ENCODE measurements at places on chromosomes 13 and 19. TPM values are rescaled to one million over a fixed set of nuclear protein-coding genes. Genes with fewer than 3 reads are reported as not detected.
A peak's percentile ranks its signal among the peaks of the same experiment; 100 is the strongest.

GRCh38 chr13:22081430-22081829 lies 410.6 kb downstream of the FGF9 start:
- no peak for DNase-seq

GRCh38 chr19:4502282-4503131 lies 15.8 kb downstream of the PLIN4 start:
- DNase-seq: no peak

DNA sequence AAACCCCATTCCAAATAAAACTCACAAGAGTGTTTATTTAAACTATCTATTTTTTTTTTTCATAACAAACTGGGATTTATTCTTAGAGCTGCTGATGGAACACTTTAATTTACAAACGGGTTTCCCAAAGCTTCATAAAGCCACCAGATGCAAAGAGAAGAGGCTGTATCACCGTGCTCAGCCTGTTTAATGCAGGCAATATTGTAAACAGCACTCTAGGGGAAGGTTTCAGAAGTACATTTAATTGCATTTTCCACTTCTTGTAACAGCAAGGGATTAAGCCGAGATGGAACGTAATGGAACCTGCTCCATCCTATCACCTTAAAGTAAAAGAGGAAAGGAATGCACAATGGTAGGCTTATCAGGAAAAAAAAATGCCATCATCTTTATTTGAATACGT lies 550.6 kb upstream of the ARGLU1 start:
- no peak for DNase-seq

- peak; percentile 30 for DNase-seq
Measured at GRCh38 chr13:77599351-77599750, 63.8 kb downstream of the SCEL start.

- DNase-seq: no peak
Measured at GRCh38 chr19:4374498-4375163, 25.7 kb downstream of the SH3GL1 start.

DNA sequence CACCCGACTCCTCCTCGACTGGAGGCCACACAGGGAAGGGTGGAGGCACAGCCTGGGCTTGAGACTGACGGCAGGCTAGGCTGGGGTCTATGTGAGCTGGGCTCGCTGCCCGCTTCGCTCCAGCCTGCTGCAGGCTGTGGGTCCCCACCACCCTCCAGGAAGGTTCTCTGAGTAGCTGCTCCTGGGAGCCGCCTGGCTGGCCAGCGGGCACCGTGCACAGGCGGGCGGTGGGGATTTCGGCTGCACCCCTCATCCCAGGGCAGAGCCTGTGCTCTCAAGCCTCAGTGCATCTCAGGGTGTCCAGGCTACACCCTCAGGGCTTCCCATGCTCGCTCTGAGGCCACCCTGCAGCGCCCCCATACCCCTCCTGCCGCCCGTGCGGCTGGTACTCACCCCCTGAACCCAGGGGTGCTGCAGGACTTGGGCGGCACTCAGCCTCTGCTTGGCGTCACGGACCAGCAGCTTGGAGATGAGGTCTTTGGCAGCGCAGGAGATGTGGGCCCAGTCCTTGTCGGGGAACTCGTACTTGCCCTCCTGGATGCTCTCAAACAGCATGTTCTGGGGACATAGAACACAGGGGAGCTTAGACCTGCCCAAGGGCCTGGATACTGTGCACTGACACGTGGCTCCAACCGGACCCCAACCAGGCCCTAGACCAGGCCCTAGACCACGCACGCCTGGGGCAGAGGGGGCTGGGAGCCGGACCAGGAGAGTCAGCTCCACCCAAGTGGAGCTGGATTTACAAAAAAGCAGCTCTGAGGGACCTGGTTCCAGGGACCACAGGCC lies 10.2 kb downstream of the MKNK2 start:
- DNase-seq: no peak

- DNase-seq: no peak
Measured at GRCh38 chr19:32460476-32460875, 54.9 kb downstream of the DPY19L3 start.

DNA sequence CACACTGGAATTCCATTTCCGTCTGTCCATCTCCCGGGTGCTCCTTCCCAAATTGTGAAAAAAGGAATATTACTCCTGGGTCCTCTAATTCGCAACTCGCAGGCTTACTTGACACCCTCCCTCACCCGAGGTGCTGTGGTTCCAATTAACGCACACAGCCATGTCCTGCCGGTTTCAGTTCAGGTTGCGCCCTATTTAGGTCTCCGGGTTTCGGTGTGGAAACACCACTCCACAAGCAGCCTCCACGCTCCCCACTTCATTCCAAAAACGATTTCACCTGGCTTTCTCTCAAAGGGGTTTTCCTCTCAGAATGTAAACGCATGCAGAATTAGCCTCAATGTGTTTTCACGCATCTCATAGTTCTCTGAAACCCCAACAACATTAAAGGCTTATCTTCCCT lies 37.9 kb downstream of the NAXD start:
- DNase-seq: no peak

DNA sequence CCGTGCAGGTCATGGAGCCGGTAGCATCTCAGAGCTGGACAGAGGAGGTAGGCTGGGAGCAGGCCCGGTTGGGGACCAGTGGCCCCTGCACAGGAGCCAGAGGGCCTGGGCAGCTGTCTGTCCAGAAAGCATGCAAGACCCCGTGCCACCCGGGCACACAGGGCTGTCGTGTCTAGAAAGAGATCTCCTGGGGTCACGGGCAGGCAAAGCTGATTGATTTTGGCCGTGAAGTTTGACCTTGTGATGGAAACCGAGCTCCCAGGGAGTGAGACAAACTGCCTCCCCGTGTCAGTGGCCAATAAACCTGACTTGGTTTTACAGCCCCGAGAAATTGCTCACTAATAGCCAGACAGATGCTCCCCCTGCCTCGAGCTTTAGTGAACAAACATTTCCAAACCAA lies 98.8 kb downstream of the KDM4B start:
- DNase-seq: no peak

- DNase-seq: peak; percentile 48
Measured at GRCh38 chr13:109869312-109870237, 83.2 kb upstream of the IRS2 start.

DNA sequence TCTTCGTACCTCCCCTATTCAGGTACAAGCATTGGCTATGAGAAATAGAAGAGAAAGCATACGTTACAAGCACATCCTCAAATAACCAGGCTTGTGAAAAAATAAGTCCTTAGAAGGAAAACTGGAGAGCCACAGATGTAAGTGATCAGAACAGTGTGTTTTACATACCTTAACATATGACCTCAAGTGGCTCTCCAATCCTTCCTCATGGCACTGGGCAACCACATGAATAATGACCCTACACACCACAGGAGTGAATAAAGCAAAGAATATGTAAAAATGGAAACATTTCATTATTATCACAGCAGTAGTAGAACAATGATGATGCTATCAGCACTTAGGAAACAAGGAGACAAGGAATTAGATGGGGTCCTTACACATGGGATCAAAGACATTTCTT lies 96.5 kb downstream of the DOCK9 start:
- DNase-seq: no peak

DNA sequence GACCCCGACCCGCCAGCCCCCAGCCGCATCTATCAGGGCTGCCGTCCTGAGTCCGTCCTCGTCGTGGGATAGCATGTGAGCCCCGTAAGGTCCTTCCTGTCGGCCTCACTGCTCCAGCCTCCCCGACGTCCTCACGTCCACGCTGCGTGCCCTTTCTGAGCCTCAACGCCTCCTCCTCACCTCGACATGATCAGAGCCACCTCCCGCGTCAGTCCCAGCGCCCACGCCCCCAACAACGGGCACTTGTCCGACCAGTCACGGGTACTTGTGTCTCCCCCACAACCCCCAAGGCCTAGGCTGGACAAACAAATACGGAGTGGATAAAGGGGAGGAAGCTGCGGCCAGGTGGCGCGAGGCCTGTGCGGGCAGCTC lies 665 bp downstream of the ZNF497 start:
- DNase-seq: peak; percentile 30

GRCh38 chr13:40777166-40777808 lies 6.3 kb upstream of the MRPS31 start:
- DNase-seq: peak; percentile 78

- no peak for DNase-seq
Measured at GRCh38 chr19:27652281-27652680, 1560.7 kb downstream of the UQCRFS1 start.

DNA sequence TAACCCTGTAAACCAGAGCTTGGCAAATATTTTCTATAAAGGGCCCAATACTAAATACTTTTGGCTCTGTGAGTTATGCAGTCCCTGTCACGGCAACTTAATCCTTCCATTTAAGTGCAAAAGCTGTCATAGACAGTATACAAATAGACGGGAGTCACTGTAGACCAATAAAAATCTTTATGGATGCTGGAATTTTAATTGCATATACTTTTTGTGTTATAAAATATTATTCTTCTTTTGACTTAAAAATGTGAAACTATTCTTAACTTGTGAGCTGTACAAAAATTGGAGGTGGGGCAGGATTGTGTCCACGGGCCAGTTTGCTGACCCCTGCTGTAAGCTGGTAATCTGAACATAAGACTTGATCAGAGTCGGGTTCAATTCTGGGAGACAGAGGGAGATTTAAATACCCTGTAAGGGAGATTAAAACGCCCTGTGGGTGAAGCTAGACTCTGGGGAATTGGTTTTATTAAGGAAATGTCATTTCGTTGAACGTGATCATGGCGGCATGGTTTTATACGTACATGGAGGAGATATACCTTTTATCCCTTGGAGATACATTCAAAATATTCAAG lies 21.7 kb downstream of the TNFSF14 start:
- DNase-seq: no peak

GRCh38 chr13:26941345-26942174 lies 181.0 kb upstream of the GPR12 start:
- no peak for DNase-seq

DNA sequence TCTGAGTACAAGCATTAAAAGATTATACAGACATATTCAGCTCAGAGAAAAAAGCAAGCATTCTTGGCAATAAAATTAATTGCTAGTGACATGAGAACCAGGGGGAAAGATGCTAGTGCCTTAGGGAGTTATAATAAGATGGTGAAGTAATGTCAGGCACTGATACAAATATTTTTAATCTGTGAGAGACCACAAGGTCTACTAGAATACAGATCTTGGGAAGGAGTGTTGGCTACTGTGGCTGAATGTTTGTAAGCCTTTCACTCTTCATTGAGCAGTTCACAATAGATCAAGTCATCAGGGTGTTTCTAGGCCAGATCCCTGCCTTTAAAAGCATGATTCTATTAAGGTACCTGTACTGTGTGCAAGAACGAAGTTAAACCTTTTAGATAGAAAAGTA lies 16.4 kb downstream of the FREM2 start:
- DNase-seq: no peak

- no peak for DNase-seq
Measured at GRCh38 chr19:15170345-15170744, 30.4 kb downstream of the NOTCH3 start.

DNA sequence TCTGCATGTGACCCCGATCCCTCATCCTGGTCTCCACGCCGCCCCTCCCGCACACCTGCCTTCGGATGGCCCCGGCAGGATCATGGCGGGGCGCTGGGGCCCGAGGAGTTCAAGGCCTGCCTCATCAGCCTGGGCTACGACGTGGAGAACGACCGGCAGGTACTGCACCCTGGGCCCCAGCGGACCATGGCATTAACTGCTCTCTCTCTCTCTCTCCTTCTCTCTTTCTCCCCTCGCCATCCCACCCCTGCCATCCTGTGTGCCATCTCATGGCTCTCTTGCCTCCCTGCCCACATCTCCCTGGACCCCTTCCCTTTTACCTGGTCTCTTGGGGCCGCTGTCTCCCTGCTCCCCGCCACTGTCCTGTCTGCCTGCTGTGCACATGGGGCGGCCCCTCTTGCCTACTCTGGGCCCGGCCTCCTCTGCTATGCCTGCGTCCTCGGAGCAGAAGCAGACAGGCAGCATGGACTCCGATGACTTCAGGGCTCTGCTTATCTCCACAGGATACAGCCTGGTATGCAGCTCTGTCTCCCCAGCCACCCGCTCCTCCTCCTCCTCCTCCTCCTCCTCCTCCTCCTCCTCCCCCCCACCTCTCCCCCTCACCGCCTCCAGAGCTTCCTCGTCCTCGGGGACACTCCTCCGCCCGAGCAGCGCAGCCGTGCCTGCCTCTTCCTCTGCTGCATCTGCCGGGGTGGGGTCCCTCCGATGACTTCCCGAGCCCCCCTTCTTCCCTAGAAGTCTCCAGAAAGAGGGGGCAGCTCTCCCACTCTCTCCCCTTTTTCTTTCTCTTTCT lies 16.2 kb downstream of the CAPN12 start:
- no peak for DNase-seq

- DNase-seq: no peak
Measured at GRCh38 chr13:71513411-71514033, 353.5 kb downstream of the DACH1 start.

DNA sequence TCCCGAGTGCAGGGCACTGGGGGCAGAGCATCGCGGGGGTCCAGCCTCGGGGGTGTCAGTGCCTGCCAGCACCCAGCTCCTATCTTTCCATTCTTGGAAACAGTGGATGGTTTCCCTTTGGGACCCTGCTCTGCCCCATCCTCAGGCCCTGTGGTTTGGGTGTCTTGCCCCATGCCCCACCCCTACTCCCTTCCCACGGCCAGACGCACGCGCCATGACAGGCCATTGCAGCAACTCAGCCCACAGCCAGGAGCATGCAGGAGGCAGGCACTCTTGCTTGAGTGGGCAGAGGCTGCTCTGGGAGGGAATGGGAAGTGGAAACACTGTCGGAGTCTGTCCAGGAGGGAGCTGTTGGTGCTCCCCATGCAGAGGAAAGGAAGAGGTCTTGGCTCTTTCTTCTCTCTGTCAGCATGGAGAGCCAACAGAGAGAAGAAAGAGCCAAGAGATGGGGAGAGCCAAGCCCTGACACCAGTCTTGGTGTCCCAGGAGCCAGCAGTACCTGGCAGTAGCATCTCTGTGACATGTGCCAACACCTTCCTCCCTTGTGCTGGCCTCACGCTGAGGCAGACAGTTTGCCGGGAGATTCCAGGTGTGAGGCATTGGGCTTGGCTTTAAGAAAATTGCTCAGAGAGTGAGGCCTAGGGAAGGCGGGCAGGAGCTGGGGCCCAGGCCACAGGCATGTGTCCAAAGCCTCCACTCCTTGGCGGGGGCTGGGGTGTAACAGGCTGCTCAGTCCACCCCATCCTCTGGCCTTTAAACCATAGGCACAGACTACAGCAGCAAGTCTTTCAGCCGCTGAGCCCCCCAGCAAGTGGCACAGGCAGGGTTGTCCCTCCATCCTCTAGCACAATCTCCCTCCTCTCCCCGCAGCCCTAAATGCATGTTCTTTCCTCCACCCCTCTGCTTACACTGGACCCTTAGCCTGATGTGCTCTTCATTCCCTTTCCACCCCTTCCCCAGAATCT lies 86.7 kb upstream of the UQCRFS1 start:
- DNase-seq: no peak

The IGSF23 gene
- not detected for total RNA-seq

The CAPS gene
- total RNA-seq: 3.7 TPM

The PRODH2 gene
- not detected for total RNA-seq

The LHB gene
- total RNA-seq: not detected

The NKPD1 gene
- total RNA-seq: 0.03 TPM

The KLHL26 gene
- 0.77 TPM for total RNA-seq

The GRK1 gene
- total RNA-seq: not detected

The ZNF850 gene
- 2.9 TPM for total RNA-seq

The AZU1 gene
- total RNA-seq: not detected
